ENCODE measurements at places on chromosomes 2 and 18. TPM values are rescaled to one million over a fixed set of nuclear protein-coding genes. Genes with fewer than 3 reads are reported as not detected.

The CAPN13 gene
- not detected for total RNA-seq

The BIN1 gene
- total RNA-seq, result 39.7 TPM

The SUCLG1 gene
- 53.6 TPM for total RNA-seq

The CCDC85A gene
- total RNA-seq, result under 0.01 TPM

The NT5DC4 gene
- total RNA-seq, result not detected

The ALPP gene
- not detected for total RNA-seq

The TCF23 gene
- total RNA-seq, result under 0.01 TPM

The REG1B gene
- not detected for total RNA-seq

The SFTPB gene
- total RNA-seq, result not detected

The CYBRD1 gene
- total RNA-seq, result 165 TPM

The NPPC gene
- not detected for total RNA-seq

The ANKRD30BL gene
- total RNA-seq, result not detected

The FAM237A gene
- total RNA-seq, result not detected

The AAK1 gene
- total RNA-seq, result 27.3 TPM

The TRPM8 gene
- total RNA-seq, result not detected

The NAT8 gene
- total RNA-seq, result not detected

The POTEE gene
- total RNA-seq, result not detected

The DSG2 gene
- total RNA-seq, result 1.6 TPM

The PARD3B gene
- total RNA-seq, result 3.4 TPM

The RASGRP3 gene
- total RNA-seq, result 1.8 TPM

The TIGD1 gene
- total RNA-seq, result 0.97 TPM

Measured in cardiac atrium fibroblast (primary cell).